Activated CD8-positive, alpha-beta memory T cell treated with anti-CD3 and anti-CD28 coated beads, Interleukin-2, amount 50 U/mL, for 4 hours (primary cell): ENCODE measurements at places on chromosomes 2 and 18.

- DNase-seq = no peak
These were observed 233.8 kb downstream of the ANKRD36B start for GRCh38 chr2:97355887-97356286.

- no peak for DNase-seq
These were observed 8.3 kb downstream of the ATG16L1 start for GRCh38 chr2:233259730-233260129.

DNA sequence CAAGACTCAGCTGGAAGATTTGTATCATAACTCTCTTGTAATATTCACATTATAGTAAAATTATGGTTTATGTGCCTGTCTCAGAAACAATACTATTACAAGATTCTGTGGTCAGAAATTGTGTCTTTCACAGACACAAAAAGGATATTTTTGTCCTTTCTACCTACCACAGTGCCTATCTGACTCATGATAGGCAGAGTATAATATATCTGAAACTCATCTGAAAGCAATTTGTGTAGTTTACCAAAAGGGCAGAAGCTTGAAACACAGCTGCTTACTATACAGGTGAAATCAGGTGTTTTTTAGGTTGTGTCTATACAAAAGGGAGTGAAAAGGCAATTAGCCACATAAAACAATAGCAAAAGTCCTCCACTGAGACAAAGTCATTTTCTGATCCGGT is 10.9 kb downstream of the TMEM200C start:
- DNase-seq = no peak

DNA sequence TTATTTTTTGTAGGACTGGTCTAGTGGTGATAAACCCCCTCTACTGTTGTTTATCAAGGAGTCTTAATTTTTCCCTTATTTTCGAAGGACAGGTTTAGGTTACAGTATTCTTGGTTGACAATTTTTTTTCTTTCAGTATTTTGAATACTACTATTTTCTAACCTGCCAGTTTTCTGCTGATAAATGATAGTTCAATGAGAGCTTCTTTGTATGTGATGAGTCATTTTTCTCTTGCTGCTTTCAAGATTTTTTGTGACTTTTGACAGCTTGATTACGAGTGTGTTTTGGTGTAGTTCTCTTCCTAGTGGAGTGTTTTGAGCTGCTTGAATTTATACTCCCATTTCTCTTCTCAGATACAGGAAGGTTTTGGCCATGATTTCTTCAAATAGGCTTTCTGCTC is 77.5 kb downstream of the ACSL3 start:
- no peak for DNase-seq

DNA sequence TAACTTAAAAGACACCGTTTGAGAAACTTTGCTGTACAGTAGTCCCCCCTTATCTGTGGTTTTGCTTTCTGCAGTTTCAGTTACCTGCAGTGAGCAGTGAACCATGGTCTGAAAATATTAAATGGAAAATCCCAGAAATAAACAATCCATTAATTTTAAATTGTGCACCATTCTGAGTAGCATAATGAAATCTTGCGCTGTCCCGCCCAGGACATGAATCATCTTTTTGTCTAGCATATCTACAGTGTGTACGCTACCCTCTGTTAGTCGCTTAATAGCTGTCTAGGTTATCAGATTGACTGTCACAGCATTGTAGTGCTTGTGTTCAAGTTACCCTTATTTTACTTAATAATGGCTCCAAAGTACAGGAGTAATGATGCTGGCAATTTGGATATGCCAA is 6.1 kb downstream of the ARPC2 start:
- peak; percentile 35 for DNase-seq

DNA sequence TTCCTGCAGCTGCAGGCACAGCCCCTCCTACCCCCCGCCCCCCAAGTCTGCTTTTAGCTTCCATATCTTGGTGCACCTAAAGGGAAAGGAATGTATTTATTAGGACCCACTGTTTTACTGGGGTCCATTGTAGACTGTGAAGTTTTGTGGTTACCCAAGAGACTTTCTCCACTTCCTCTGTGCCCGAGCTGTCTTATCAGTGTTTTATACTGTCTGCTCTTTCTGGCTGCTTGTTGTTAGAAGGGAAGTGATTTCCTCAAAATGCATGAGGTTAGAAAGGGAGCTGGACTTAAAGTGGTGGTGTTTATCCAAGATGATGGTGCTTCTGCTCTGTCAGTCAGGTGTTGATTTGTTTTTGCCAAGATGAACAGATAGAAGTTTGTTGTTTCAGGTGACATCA is 85.0 kb downstream of the PTH2R start:
- DNase-seq = no peak

GRCh38 chr2:180359522-180360282 is 352.6 kb upstream of the CWC22 start:
- DNase-seq = no peak

DNA sequence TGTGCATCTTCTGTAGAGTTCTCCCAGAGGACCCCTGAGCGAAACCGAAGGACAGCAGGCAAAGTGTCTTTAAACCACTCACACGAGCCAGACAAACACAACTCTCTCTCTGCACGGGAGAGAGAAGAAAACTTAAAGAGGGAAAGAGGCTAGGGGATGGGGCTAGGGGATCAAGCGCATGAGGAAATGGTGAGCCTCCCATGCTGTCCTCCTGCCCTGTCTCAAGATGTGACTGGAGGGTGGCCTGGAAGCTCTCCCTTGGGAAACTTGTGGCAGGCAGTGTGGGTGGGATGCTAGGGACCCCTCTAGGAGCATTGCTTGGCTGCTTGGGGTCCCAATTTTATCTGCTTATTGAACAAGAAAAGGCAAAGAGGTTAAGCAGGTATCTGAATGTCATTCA is 44.5 kb downstream of the CYP26B1 start:
- no peak for DNase-seq

- DNase-seq = no peak
These were observed 105.4 kb upstream of the LCLAT1 start for GRCh38 chr2:30341500-30342267.

DNA sequence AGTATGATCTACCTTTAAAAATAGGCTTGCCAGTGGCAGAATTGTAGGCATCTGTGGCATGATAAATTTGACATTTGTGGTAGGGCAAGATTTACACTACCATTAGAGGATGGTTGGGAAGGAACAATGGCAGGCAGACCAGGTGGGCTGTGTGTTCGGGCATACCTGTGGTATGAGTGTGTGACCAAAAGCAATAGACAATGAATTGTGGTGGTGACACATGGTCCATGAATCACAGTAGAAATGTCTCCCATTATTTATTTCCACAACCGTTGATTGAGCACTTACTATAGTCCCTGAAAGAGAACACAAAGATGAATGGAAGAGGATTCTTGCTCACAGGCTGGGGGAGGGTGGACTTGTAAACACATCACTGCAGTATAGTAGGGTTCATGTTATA is 29.9 kb upstream of the RUFY4 start:
- no peak for DNase-seq

- DNase-seq = peak; percentile 58
These were observed 162.0 kb downstream of the RTP5 start for GRCh38 chr2:242031481-242032019.
